Stomach (tissue), 19 donors: ENCODE measurements at places on chromosomes 12 and 14. TPM values are rescaled to one million over a fixed set of nuclear protein-coding genes. Genes with fewer than 3 reads are reported as not detected.

GRCh38 chr12:84741692-84742091 is 170.9 kb downstream of the SLC6A15 start:
- DNase-seq: no peak

GRCh38 chr12:86719381-86719780 is 463.2 kb upstream of the MGAT4C start:
- no peak for DNase-seq

GRCh38 chr12:47068539-47068938 is 10.9 kb upstream of the PCED1B start:
- DNase-seq: no peak

DNA sequence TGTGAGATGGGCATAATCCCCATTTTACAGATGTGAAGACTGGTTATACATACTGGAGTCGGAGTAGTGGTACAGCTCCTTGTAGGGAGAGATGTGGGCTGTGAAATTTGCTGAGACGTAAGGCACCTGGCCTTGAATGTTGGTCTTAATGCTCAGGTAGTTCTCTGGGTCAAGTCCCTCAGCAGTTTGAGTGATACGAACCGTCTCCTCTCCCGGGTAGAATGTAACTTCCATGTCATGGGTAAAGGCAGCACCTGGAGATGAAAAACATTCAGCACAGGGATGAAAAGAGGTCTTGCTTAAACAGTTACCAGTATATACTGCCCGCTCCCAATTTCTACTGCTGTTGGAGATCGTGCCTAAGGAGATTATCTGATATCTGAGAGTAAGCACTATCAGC is 28.3 kb downstream of the NID2 start:
- DNase-seq: no peak

The CLEC4E gene
- total RNA-seq: not detected

The BCL2L14 gene
- total RNA-seq: 17.7 TPM

DNA sequence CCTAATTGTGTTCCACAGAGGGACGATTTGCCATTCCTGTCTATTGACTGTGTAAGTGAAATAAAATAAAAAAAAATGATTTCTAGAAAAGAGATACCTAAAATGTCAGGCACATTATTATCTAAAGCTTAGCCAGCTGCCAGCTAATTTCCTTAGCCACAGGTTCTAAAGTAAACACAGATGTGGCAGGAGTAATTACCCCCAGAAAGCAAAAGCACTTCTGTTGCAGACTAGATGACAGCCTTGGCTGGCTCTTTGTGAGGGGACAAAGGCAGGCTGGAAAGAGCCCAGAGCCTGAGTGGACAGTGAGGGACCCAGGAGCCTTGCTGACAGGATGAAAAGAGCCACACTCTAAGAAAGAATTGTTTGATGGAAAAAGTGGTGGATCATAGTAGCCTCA is 418.1 kb downstream of the LRIG3 start:
- DNase-seq: no peak

The TSPAN11 gene
- total RNA-seq: 3.1 TPM

DNA sequence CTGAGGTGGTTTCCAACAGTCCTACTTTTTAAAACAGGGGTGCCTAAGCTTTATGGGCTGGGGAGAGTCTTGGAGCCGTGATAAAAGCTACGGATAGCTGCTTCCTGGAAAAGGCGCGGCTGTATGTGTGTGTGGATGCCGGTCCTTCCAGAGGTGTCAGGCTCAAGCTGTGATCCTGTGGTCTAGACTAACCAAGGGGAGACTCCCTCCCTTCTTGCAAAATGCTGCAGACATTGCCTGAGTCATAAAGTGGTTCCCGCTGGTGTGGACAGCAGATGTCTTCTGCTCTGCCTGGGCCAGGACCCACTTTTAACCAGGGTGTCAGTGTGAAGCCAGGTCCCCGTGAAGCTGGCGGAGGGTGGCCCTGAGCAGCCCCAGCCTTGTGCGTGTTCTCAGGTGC is 37.8 kb downstream of the CCDC92 start:
- DNase-seq: no peak

The GLIPR1L1 gene
- not detected for total RNA-seq

DNA sequence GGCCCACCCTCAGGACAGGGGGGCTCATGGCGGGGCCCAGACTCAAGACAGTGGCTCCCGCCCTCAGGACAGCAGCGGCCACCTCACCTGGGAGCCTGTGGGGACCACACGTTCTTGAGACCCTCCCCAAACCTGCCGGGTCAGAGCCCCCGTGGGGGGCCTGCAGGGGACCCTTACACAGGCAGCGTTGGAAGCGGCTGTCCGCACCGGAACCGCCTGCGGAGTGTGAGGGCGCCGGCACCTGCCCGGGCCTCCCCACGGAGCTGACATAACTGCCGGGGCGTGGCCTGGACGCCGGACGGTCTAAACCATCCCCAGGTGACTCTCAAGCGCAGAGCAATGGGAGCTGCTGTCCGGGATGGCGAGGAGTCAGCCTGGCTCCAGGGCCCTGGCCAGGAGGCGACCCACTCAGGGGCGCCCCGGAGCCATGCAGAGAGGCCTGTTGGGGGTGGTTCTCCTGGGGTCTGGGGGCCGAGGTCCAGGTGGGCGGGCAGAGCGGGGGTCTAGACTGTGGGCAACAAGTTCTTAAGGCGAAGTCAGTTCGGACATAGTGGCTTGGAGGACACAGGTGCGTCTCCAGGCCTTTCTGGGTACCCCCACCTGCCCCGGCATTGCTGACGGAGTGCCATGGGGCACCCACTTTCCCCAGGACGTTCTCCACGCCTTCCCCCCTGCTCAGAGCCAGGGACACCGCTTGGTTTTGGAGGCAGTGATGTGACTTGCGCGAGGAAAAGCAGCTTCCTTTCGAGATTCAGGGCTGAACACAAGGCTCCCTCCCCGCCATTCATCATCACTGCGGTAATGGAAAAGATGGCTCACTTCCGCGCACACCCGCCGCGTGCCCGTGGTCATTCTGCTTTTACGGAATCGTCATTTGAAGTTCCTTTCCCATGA is 23.2 kb downstream of the GALNT9 start:
- DNase-seq: no peak

- DNase-seq: no peak
These were observed 8.0 kb downstream of the STXBP6 start for GRCh38 chr14:25041898-25042297.

GRCh38 chr14:88204221-88204620 is 118.8 kb downstream of the KCNK10 start:
- peak; percentile 23 for DNase-seq

The FBLN5 gene
- total RNA-seq: 151 TPM

GRCh38 chr14:99788713-99789112 is 4.5 kb upstream of the EML1 start:
- DNase-seq: no peak

- no peak for DNase-seq
These were observed 3.9 kb downstream of the BCAT1 start for GRCh38 chr12:24945039-24945438.

GRCh38 chr12:113528606-113529293 is 57.1 kb upstream of the LHX5 start:
- no peak for DNase-seq

The KRT73 gene
- not detected for total RNA-seq

- no peak for DNase-seq
These were observed 15.9 kb upstream of the GLIPR1L2 start for GRCh38 chr12:75374971-75375370.

The ZFYVE21 gene
- 61.2 TPM for total RNA-seq
